ENCODE measurements at places on chromosomes 7 and 10. TPM values are rescaled to one million over a fixed set of nuclear protein-coding genes. Genes with fewer than 3 reads are reported as not detected.

The ASZ1 gene
- not detected for total RNA-seq

The GJC3 gene
- total RNA-seq: not detected

The SPDYE2 gene
- total RNA-seq: 0.23 TPM

The ECHS1 gene
- 48.4 TPM for total RNA-seq

The TSPAN15 gene
- 10.6 TPM for total RNA-seq

Measured in diencephalon (tissue), 1 donor.